ENCODE measurements at places on chromosomes 11 and 22. TPM values are rescaled to one million over a fixed set of nuclear protein-coding genes. Genes with fewer than 3 reads are reported as not detected.

Gene ALDH3B2
- not detected for total RNA-seq

Gene ART1
- not detected for total RNA-seq

DNA sequence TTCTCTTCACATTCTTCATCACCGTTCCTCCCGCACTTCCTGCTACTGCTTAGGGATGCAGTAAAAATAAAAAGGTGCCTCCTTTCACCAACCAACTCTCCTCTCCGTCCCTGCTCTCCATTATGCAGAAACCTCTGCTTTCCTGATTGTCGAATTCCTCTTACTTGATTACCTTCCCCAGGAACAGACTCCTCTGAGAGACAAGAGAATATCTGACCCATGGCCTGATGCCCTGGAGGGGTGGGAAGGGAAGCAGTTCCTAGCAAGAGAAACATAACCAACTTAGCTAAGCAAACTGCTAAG lies 80.9 kb downstream of the TRIM29 start:
- H3K27me3 ChIP-seq: no peaks in the 10 kb centered on the region
- no peaks in the 10 kb centered on the region for H3K36me3 ChIP-seq
- H3K4me3 ChIP-seq: no peak overlapping the region
- H3K4me1 ChIP-seq: no peaks in the 10 kb centered on the region
- no peak overlapping the region for H3K27ac ChIP-seq

Gene H19
- total RNA-seq: not detected

DNA sequence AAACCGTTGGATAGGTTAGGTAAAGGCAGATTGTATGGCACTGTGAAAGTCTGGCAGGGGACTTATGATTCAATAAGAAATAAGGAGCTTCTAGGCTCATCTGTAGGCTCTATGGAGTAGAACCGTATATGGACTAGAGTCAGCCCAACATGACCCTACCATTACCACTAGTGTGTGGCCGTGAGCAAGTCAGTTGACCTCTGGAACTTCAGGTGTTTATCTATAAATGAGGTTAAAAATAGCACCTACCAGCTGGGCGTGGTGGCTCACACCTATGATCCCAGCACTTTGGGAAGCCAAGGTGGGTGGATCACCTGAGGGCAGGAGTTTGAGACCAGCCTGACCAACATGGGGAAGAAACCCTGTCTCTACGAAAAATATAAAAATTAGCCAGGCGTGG lies 4.4 kb downstream of the HINFP start:
- H3K4me3 ChIP-seq: no peak overlapping the region
- no peaks in the 10 kb centered on the region for H3K27me3 ChIP-seq
- no peak for DNase-seq
- H3K4me1 ChIP-seq: peaks cover 19% of the 10 kb centered on the region

GRCh38 chr11:2419638-2420501 lies 19.3 kb downstream of the TSSC4 start:
- no peaks in the 10 kb centered on the region for H3K27me3 ChIP-seq
- H3K4me1 ChIP-seq: peaks cover 9% of the 10 kb centered on the region
- H3K27ac ChIP-seq: no peak overlapping the region
- H3K4me3 ChIP-seq: no peak overlapping the region

- no peak overlapping the region for H3K27ac ChIP-seq
- H3K4me3 ChIP-seq: no peak overlapping the region
- no peaks in the 10 kb centered on the region for H3K4me1 ChIP-seq
- no peaks in the 10 kb centered on the region for H3K27me3 ChIP-seq
- no peak for DNase-seq
These were observed 14.5 kb upstream of the OR10V1 start for GRCh38 chr11:59728154-59728553.

DNA sequence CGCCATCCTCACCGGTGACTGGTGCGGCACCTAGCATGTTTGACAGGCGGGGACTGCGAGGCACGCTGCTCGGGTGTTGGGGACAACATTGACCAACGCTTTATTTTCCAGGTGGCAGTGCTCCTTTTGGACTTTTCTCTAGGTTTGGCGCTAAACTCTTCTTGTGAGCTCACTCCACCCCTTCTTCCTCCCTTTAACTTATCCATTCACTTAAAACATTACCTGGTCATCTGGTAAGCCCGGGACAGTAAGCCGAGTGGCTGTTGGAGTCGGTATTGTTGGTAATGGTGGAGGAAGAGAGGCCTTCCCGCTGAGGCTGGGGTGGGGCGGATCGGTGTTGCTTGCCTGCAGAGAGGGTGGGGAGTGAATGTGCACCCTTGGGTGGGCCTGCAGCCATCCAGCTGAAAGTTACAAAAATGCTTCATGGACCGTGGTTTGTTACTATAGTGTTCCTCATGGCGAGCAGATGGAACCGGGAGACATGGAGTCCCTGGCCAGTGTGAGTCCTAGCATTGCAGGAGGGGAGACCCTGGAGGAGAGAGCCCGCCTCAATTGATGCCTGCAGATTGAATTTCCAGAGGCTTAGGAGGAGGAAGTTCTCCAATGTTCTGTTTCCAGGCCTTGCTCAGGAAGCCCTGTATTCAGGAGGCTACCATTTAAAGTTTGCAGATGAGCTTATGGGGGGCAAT lies 1.1 kb downstream of the NEAT1 start:
- peaks cover 52% of the 10 kb centered on the region for H3K4me1 ChIP-seq
- H3K36me3 ChIP-seq: peaks cover 6% of the 10 kb centered on the region
- H3K27me3 ChIP-seq: no peaks in the 10 kb centered on the region
- peak overlapping the region; percentile 89 for H3K4me3 ChIP-seq

DNA sequence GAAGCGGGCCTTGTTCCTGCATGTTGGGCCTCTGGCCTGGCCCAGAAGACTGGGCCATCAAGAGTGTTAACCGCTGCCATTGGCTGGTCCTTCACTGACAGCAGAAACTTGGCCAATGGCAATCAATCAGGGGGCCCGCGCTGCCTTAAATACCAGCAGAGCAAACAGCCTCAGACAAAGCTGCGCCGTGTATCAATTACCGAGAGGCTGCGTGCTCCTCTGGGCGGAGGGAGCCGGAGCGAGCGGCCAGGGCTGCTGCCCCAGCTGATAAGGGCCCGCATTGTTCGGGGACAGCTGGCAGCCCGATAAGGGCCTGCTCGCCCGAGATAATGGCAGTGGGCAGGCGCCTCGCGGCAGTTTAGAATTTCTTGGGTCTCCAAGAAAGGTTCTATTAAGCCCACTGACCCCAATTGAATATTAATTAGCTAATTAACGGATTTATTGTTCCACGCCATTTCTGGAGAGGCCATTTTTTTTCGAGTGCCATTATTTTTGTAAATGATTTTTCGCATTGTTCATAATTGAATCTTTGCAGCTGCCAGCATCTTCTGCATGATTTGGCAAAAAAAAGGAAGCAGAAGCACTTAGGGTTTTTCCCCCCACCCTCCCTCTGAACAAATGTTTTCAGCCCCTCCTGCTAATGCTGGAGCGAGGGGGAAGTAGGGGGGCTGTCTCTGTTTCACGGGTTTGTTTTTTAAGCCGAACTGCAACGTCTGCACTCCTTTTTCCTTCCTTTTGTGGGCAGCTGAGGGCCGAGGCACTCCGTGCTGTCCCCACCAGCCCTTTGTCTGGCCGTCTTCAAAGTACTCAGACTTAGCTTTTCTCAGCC lies 37.6 kb upstream of the RIC3 start:
- H3K27ac ChIP-seq: no peak overlapping the region
- DNase-seq: no peak
- no peaks in the 10 kb centered on the region for H3K4me1 ChIP-seq
- H3K4me3 ChIP-seq: no peak overlapping the region
- no peaks in the 10 kb centered on the region for H3K27me3 ChIP-seq

DNA sequence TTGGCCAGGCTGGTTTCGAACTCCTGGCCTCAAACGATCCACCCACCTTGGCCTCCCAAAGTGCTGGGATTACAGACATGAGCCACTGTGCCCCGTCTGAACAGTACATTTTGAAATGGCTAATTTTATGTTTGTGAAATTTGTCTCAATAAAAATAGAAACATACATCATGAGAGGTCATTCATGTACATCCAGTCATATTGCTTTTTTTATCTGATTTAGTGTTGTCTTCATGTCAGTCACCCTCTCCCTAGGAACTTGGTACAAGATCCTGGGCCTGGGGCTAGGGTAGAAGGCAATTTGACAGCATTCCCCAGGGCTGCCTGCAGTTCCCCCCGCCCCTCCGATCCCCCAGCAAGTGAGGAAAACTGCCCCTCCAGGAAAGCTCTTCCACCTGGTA lies 46.6 kb upstream of the RBFOX2 start:
- H3K4me3 ChIP-seq: no peak overlapping the region
- DNase-seq: no peak
- no peaks in the 10 kb centered on the region for H3K27me3 ChIP-seq

DNA sequence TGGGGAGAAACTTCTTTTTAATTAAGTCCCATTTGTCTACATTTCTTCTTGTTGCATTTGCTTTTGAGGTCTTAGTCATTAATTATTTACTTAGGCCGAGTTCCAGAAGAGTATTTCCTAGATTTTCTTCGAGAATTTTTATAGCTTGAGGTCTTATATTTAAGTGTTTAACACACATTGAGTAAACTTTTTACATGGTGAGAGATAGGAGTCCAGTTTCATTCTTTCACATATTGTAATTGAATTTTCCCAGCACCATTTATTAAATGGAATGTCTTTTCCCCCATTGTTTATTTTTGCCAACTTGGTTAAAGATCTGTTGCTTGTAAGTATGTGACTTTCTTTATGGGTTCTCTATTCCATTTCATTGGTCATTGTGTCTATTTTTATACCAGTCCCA lies 1344.0 kb upstream of the RAG2 start:
- no peaks in the 10 kb centered on the region for H3K36me3 ChIP-seq
- no peak overlapping the region for H3K27ac ChIP-seq
- H3K27me3 ChIP-seq: no peaks in the 10 kb centered on the region
- no peak overlapping the region for H3K4me3 ChIP-seq
- H3K4me1 ChIP-seq: no peaks in the 10 kb centered on the region

GRCh38 chr11:120091701-120092100 lies 46.2 kb downstream of the TRIM29 start:
- H3K27me3 ChIP-seq: no peaks in the 10 kb centered on the region
- H3K36me3 ChIP-seq: no peaks in the 10 kb centered on the region
- no peak for DNase-seq
- H3K4me1 ChIP-seq: no peaks in the 10 kb centered on the region
- no peak overlapping the region for H3K4me3 ChIP-seq
- no peak overlapping the region for H3K27ac ChIP-seq

DNA sequence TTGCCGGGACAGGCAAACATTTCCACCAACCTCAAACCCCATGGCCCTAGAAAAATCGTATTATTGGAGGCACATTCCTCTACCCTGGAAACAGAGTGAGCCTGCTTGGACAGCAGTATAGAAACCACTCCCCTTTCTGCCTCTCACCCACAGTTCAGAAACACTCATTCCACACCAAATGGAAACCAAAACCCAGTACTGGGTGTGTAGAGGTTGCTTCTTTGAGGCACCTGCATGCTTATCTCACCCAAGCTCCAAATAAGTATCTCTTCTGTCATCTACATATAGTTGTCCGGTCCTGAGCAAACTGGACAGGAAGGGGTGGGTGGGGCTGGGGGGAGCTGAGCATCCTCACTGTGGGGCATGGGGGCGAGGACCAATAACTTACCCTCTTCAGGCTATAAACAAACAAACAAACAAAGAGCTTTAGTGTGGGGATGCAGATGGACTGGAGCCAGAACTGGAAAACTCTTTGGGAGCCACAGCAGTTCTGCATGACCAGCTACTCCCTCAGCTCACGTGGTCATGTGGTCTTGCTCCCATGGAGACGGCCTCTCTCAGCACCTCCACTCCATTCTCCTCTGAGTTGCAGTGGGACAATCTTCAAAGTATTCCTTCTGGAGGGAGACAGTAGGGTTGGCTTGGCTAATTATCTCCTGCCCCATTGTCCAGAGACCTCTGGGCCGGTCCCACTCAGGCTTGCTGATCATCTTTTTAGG lies 1.0 kb upstream of the PLAAT2 start:
- no peaks in the 10 kb centered on the region for H3K27me3 ChIP-seq
- DNase-seq: no peak
- no peak overlapping the region for H3K4me3 ChIP-seq
- peaks cover 52% of the 10 kb centered on the region for H3K4me1 ChIP-seq
- no peak overlapping the region for H3K27ac ChIP-seq

Gene NLRP14
- not detected for total RNA-seq

DNA sequence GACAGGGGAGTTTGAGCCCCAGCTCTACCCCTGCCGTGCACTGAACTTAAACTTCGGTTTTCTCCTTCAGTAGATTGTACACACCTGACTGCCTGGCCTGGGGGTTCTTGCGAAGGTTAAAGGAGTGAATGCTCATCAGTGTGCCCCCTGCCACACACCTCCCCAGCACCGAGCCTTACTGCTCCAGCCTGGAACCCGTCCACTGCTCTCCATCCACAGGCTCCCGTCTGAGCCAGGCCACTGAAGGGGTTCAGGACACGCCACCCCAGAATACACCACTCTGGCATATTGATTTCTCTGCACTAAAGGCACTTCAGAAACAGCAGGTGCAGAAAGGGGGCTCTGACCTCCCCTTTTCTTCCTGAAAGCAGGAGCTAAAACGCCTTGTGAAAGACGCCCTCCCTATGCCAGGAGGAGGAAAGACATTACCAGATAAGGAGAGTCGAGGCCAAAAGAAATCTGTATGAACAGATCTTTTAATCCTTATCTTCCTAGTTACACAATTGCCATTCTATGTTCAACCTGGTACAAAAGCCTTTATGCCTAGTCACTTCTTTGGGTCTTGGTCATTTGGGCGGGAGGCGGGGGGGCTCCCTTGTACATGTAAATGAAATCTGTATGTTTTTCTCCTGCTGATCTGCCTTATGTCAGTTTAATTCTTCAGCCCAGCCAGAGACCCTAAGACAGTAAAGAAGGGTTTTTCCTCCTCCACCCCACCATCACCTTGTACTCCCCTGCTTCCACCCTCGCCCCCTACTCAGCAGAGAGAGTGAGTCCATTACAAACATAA lies 1.9 kb upstream of the SSTR3 start:
- peaks cover 35% of the 10 kb centered on the region for H3K4me1 ChIP-seq
- no peaks in the 10 kb centered on the region for H3K36me3 ChIP-seq
- no peak for DNase-seq
- H3K27me3 ChIP-seq: no peaks in the 10 kb centered on the region
- no peak overlapping the region for H3K4me3 ChIP-seq

- H3K36me3 ChIP-seq: no peaks in the 10 kb centered on the region
- no peak overlapping the region for H3K27ac ChIP-seq
- H3K4me1 ChIP-seq: no peaks in the 10 kb centered on the region
- no peak overlapping the region for H3K4me3 ChIP-seq
- H3K27me3 ChIP-seq: no peaks in the 10 kb centered on the region
- DNase-seq: no peak
These were observed 37.7 kb upstream of the SPTBN2 start for GRCh38 chr11:66766681-66767080.

Gene PTGDR2
- 0.42 TPM for total RNA-seq

Gene KRTAP5-1
- total RNA-seq: not detected

Gene WBP2NL
- 0.66 TPM for total RNA-seq

Gene LRRC56
- total RNA-seq: 1.8 TPM

DNA sequence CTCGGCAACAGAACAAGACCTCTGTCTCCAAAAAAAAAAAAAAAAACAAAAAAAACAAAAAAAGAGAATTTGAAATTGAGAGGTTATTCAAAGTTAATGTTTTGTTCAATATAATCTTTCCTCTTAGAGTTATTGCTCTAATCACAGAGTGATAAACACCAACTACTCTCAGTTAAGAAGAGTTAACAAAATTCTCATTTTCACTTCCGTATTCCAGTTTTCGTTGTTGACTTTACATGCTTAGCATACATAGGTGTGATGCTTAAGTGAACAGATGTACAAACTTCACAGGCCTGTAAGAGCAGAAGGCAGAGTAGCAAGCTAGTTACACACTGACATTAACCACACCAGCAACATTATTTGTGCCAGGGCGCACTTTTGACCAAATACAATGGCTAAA lies 12.3 kb downstream of the EIF4ENIF1 start:
- no peaks in the 10 kb centered on the region for H3K4me1 ChIP-seq
- DNase-seq: no peak
- no peak overlapping the region for H3K27ac ChIP-seq
- H3K27me3 ChIP-seq: no peaks in the 10 kb centered on the region
- peaks cover 8% of the 10 kb centered on the region for H3K36me3 ChIP-seq

GRCh38 chr11:73217131-73217809 lies 811 bp upstream of the P2RY2 start:
- DNase-seq: no peak
- H3K27me3 ChIP-seq: no peaks in the 10 kb centered on the region
- H3K4me3 ChIP-seq: no peak overlapping the region
- no peaks in the 10 kb centered on the region for H3K36me3 ChIP-seq

Gene DKK3
- total RNA-seq: 2.7 TPM

All from CD8-positive, alpha-beta memory T cell (primary cell).